ENCODE measurements at places on chromosomes 2 and 18.

DNA sequence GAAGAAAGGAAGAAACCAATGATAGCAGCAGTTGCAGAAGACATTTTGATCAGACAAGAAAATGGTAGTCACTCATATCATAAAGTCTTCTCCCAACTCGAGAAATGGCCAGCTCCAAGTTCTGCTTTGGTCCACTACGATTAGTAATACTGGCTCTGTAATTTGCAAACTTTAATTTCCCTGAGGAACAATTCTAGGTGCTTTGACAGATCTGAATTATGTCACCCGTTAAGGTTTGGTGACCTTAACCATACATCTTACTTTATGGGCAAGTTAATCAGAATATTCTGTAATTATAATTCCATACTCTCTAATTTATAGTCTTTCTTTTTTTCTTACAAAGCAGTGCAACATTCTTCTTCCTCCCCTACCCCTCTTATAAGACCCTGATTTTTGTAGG lies 84.5 kb downstream of the RND3 start:
- DNase-seq: no peak

GRCh38 chr2:206452750-206453149 lies 9.4 kb downstream of the ADAM23 start:
- no peak for DNase-seq

DNA sequence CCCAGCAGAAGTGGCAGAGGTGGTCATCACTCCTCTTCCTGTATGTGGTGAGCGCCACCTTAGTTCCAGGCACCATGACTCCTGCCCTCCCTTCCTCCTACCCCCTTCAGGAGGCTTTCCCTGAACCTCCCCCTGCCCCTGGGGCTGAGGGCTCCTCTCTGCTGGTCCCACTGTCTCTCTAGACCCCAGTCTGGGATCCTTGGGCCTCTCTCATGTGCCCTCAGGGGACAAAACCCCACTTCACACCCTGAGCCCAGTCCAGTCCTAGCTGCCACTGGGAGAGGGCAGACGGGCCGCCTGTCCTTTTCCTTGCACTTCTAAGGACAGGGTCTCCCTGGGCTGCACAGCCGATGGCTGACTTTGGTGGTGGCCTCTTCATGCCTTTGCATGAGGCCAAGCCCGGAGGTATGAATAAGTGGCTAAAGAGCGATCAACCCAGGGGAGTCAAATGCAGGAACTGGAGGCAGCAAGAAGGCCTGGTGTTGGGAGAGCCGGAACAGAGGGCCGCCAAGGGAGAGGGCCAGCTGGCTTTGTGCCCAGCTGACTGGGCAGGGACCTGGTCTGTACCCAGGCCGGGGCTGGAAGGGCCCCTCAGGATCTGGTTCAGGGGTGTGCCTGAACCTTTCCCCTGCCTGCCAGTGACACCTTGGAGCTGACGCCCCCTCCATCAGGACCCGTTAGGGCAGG lies 29.5 kb downstream of the GLI2 start:
- DNase-seq: no peak

DNA sequence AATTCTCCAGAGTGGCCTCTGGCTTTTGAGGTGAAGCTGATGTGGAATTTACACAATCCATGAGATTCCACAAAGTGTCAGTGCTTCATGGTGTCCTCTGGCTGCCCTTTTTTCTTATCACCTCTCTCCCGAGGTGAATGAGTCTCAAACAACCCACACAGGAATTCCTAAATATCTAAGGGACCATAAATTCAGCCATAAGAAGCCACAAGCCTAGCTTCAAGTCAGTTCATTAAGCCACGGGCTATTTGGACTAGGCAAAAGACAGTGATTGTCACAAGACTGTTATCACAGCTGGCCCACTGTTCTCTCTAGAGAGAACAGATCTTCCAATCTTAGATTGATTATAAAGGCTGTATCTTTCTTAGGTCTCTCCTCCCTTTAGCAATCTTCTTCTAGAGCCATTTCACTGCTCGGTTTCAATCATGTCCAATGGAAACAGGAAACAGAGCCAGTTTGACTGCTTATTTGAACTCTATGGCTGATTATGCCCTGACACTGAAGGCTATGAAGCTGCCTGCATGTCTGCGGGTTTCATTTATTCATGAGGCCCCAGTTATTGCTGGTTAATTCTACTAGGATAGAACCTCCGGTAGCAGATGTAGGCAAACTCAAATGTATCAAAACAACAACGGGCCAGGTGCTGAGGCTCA lies 4.1 kb downstream of the NEMP2 start:
- no peak for DNase-seq

DNA sequence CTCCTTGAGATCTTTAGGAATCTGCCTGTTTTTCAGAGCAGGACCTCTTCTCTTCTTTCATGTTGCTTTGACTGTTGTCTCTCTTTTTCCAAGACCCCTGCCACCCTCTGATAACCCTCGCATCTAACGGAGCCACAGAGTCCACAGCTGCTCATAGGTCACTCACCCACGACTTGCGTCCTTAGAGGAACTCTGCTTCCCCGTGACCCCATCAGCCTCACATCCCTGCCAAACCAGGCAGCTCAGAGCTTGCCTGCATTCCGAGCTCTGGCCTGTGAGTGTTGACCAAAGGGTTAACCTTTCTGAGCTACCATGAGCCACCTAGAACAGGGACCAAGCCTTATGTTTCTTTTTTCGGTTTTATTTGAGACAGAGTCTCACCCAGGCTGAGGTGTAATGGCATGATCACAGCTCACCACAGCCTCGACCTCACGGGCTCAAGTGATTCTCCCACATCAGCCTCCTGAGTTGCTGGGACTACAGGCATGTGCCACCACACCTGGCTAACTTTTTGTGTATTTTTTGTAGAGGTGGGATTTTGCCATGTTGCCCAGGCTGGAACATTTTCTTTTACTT lies 36.4 kb downstream of the CABLES1 start:
- no peak for DNase-seq

- DNase-seq: no peak
Observed at GRCh38 chr2:188404341-188405004, 112.8 kb downstream of the GULP1 start.

- DNase-seq: no peak
Observed at GRCh38 chr2:157336137-157337010, 10.8 kb upstream of the ERMN start.

GRCh38 chr2:67954093-67954748 lies 108.6 kb downstream of the C1D start:
- no peak for DNase-seq
